ENCODE measurements at places on chromosomes 7 and 10.

DNA sequence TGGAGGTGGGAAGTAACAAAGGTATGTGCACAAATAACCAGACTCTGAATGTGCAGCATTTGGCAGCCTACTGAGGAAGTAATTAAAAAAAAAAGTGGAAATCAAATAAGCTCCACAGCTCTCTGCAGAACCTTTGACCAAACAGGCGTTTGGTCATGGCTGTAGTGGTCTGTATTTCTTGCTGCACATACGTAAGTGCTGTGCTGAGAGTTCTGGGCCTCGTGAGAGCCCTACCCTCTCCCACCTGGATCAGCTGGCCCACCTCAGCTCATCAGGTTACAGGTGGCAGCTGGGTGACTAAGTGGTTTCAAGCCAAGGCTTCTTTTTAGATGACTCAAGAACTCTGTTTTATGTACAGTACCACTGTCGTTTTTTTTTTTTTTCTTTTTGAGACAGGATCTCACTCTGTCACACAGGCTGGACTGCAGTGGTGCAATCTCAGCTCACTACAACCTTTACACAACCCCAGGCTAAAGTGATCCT lies 178.2 kb upstream of the KLF6 start:
- ATAC-seq, result no peak

DNA sequence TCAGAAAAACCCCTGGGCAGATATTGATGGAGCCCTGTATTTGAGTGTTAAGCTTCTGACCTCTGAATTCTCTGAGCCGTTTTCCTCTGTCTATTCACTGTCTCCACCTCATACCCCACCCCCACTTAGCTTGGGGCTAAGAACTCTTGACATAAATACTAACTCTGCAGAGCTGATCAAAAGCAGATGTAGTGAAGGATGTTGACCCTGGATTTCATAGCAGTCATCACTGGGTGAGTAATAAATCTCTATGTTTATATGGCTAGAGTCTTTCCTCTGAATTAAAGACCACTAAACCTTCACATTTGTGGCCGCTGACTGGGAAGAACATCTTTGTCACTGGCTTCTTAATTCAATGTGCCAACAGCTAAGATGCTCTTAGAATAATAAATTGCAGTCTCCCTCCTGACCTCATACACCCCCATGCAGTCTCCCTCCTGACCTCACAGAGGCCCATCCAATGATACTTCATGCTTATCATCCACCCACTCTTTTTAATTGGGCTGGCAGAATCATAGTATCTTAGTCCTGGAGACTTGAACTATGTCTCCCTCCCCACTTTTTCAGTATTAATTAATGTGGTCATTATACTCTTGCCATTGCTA lies 78.0 kb upstream of the MACROH2A2 start:
- ATAC-seq, result no peak

DNA sequence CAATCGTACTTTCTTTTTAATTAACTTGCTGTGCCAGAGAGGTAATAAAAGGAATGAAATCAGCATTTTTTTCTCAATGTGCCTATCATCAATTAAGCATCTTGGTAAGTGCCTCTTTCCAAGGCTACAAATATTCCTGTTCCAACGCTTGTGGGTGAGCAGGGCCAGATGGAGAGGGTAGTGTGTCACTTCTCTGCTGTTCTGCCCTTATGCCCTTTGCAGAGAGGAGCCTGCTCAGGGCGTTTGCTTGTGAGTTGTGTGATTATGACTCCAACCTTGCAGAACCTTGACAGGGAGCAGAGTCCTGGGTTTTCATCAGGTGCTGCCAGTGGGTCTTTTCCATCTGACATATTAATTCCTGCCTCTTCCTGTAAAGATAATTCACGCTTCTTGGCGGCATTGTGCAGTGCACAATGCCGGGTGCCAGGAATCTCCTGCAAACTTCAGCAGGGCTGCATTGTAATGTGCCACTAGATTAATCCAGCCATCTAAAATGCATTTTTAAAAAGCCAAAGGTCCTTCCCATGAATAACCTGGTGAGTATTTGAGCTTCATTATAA lies 234.4 kb downstream of the ARHGAP12 start:
- no peak for ATAC-seq

- ATAC-seq, result no peak
Observed at GRCh38 chr10:97291357-97292096, 910 bp downstream of the ARHGAP19 start.

- no peak for ATAC-seq
Observed at GRCh38 chr7:79182283-79182682, 271.2 kb downstream of the MAGI2 start.

GRCh38 chr10:71747551-71748523 lies 25.5 kb downstream of the VSIR start:
- no peak for ATAC-seq

DNA sequence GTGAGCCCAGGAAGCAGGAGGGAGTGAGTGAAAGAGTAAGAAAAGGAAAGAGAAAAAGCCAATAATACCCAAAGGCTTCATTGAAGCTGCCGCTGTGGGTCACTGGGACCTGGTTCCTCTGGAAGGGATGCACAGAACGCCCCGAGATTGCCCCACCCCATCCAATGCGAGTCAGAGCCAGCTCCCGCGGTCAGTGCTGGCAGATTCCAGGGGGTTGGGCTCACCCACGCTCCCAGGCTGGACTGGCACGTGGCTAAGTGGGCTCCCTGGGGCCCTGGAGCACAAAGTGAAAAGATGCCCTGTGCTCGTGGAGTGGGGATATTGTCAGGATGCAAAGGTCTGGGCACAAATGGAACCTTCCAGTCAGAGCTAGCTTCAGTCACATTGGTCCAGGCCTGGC lies 117.0 kb downstream of the OAT start:
- ATAC-seq, result peak; percentile 48

- peak; percentile 24 for ATAC-seq
Observed at GRCh38 chr10:91162050-91162494, 58.4 kb upstream of the PCGF5 start.

DNA sequence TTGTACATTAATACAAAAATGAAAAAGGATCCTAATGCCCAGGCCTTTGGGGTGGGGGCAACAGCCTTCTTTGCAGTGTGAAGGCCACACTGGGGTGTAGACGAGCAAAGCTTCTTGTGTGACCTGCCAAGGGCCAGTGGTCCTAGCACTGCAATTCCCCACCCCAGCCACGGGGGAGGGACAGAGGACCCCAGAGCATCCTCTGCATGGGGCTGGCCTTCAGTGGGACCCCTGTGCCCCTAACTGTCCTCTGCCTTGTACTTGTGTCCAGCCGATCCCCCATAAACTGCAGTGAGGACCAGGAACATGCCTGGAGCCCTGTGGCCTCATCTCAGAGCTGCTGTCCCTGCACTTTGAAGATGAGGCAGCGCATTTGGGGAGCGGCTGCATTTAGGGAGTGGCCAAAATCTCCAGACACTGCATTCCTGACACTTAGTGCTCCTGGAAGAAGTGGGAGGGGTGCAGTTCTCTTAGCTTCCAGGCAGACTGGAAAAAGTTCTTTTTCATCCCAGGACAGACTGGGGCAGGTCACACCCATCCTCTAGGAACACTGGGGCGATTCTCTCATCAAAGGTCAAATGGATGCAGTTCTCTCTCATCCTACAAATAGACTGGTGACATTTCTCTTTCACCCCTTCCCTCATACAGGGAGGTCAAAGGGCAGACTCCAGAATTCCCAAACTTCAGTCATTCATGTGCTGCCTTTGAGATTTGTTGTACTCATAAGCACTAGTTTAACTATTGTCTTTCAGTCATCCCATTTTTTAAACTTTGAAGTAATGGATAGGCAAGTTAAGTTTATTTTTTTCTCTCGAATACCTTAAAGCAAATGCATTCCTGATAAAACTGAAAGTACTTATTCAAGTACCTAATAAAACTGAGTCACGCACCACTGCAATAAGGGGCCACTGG lies 922 bp upstream of the MYO1G start:
- ATAC-seq, result peak; percentile 39

- ATAC-seq, result no peak
Observed at GRCh38 chr10:88886557-88886956, 6.5 kb downstream of the STAMBPL1 start.

DNA sequence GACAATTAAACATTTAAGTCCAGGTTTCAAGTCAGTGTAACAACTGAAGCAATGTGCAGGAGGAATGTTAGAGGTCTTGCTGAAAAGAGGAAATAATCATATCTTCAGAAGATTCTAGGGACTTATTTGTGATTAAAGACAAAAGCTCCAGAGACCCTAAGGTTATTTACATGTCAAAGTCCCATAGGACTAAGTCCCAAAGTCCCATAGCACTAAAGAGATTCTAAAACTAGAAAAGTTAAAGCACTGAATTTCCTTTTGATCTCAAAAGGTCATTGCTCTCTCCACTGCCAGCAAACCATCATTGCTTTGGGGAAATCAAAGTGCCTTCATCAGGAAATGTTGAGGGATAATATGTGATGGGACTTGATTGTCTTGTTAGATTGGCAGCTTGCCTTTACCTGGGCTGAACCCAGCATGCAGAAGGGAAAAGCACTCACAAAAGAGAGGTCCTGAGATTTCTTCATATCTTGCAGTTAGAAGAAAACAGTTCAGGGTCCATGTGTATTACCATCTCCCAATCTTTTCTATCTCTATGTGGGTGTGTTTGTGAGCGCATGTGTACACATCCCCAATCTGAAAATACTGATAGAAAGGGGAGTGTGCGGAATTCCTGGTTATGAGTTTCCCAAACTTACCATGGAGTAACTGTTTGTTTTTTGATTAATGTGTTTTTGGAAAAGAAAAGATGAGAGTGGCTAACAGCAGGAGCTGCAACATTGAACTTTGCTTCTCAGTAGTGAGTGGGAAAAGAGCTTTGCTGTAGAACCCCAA lies 21.8 kb downstream of the NUDT13 start:
- ATAC-seq, result no peak

DNA sequence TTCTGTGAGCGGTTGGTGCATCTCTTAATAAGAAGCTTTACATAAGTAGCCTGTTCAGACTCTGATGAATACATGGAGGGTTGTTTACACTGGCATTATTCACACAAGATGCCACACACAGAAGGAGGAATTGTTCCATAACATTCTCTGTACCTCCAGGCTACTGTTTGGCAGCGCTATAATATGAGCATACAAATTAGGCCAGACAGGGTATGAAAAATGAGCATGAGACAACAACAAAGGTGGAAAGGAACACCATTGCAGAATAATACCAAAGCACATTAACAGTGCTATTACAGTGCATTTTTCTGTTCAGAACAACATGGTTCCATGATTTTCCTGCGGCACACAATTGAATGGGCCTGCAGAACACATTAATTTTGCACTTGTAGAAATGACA lies 417.2 kb upstream of the C7orf33 start:
- ATAC-seq, result no peak

DNA sequence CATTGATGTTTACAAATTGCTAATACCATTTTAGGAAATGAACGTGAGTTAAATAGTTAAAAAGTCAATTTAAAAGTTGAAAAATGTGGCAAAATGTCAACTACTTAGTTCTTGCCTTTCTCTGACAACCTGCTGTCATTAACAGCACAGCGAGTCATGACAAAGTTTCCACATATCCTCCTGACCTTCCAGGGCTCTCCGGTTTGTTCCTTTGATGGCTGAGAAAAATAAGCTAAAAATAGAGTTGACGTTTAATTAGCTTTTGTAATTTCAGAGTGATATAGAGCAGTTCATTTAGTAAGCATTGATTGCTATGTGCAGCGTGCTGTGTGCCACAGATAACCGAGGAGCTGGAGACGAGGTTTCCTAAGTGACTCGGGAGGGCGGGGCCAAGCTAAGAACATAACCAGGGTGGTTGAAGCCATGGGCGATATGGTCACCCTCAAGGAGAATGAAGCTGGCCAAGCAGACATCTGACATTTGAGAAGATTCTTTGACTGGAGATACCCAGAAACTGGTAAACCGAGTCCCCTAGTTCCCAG lies 47.9 kb downstream of the OGDH start:
- ATAC-seq, result no peak

- ATAC-seq, result no peak
Observed at GRCh38 chr10:70362328-70362727, 20.1 kb downstream of the LRRC20 start.

DNA sequence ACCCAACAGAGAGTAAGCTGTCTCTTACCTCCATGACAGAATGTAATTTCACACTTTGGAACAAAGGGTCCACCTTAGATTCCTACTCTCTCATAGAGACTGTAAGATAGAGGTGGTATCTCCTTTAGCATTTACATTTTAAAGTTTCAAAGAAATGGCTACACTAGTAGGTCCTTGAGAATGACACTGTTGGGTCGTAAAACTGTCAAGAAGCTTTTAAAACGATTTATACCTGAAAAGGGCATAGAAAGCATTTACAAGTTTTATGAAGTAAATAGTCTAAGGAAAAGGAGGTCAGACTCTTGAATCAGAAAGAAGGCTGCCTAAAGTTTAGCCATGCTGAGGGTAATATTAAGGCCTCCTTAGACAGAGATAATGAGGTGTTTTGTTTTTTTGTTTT lies 1212.4 kb upstream of the PHF14 start:
- ATAC-seq, result no peak

GRCh38 chr7:110854651-110855050 lies 236.3 kb upstream of the LRRN3 start:
- ATAC-seq, result no peak

GRCh38 chr7:96962221-96962885 lies 43.0 kb upstream of the DLX6 start:
- ATAC-seq, result no peak

- peak; percentile 42 for ATAC-seq
Observed at GRCh38 chr7:155919391-155920067, 107.3 kb upstream of the SHH start.

GRCh38 chr7:69682518-69682917 lies 84.2 kb downstream of the AUTS2 start:
- no peak for ATAC-seq

GRCh38 chr10:7480742-7481367 lies 70.0 kb upstream of the SFMBT2 start:
- ATAC-seq, result no peak

DNA sequence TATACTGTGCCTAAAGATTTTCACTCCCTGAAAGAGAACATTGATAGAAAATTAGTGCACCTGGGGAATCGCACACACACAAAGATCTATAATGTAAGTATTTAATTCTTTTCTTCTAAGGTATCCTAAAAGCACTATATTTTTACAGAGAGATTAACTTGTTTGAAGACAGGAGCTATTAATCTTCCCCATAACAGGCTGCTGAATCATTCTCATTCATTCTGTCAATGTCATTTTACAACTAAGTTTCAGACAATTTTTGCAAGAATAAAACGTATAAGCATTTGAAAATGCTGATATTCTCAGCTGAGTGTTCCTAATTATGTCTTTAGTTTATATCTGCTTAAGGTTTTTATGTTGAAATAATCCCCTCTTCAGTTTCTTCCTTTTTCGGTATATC lies 776.7 kb downstream of the NXPH1 start:
- no peak for ATAC-seq

- ATAC-seq, result no peak
Observed at GRCh38 chr10:6407034-6407721, 172.9 kb downstream of the PRKCQ start.

DNA sequence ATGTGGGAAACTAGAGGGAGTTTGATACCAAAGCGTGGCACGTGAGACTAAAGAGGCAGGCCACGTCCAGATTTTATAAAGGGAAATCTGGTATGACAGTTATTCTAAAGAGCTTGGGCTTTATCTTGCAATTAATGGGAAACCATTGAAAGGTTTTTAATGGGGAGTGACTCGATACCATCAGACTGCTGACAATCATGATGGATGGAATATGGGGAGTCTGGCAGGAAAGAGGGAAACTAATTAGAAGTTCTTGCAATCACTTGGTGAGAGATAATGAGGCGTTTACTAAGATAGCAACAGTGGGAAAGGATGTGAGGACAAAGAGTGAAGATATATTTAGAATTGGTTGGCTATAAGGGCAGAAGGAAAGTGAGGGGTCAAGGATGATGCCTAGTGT lies 94.0 kb downstream of the MBL2 start:
- ATAC-seq, result no peak

GRCh38 chr7:139423091-139423490 lies 60.4 kb downstream of the KLRG2 start:
- ATAC-seq, result peak; percentile 28

- ATAC-seq, result no peak
Observed at GRCh38 chr7:74214816-74215630, 5.2 kb downstream of the LAT2 start.
